ENCODE measurements at places on chromosomes 2 and 18.

DNA sequence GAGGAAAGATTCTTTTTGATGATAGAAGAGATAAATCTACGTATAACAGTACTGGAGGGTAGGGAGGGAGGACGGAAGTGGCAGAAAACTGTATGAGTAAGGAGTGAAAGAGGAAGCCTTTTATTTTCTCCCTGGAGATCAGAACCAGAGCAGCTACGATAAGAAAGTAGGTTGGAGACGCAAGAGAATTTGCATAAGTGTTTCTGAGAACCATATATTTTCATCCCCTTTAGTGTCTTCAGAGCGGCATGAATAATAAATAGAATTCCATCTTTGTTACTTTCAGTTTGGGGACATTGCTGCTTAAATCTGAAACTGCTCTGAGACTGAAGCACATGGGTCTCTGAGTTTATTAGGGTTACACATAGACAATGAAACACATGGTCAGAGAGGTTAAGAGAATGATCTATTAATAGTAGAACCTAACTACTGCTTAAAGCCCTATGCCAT is 230.2 kb upstream of the TNP1 start:
- no peak for DNase-seq

DNA sequence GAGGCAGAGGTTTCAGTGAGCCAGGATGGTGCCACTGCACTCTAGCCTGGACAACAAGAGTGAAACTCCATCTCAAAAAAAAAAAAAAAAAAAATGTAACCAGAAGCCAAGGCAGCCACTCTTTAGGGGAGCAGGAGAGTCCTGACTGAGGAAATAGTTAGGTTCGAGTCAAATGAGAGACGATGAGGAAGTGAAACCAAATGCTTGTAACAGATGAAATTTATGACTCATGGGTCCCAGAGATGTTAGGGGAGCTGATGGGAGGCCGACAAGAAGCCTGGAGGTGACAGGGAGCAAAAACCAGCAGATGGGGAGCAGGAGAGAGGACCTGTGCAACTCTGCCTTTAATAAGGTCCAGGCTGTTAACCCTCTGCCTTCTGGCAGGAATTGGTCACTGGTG is 756.1 kb upstream of the DDX18 start:
- DNase-seq = no peak

GRCh38 chr2:15023221-15023620 is 390.7 kb downstream of the LRATD1 start:
- no peak for DNase-seq

DNA sequence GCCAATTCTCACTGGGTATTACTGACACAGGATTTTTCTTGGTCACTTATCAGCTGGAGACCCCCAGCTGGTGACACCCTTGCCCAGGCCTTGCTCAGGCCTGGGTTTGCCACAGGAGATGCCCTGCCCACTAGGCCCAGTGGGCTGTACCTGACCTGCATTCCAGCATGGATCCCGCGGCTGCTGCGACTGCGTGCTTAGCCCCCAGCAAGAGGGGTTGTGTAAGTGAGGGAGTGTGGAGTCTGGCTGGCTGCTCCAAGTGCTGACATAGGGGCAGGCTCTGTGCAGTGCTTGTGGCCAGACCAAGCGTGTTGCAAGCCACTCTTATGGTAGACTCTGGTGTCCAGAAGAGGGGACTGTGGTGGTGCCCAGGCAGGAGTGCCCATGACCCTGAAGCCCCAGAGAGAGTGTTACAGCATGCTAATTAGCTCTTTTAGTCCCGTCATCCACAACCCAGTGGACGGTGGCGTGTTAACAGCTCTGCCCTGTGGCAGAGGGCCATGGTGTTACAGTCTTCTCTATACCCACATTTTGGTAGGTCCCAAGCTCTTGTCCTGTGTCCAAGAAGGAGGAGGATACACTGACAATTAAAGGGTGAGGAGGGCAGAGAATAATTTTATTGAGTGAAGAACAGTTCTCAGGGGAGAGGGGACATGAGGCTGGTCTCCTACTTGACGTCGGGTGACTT is 491.7 kb upstream of the MEIS1 start:
- DNase-seq = no peak

DNA sequence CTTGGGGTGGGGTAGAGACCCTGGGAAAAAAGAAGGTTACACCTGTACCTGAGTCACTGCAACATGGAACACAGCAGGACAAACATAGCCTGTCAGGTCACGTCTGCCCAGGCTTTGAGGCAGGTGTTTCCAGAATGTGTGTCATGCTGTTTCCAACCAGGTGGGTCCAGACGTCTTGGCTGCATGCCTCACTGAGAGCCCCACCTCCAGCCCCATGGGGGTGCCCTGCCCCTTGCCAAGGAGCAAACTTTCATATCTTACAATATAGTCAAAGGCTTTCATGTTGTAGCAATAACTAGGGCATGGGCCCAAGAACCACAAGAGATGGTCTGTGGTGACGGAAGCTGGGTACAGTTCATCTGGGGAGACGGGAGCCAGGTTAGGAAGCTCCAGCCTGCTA is 499.7 kb downstream of the BCL11A start:
- no peak for DNase-seq

DNA sequence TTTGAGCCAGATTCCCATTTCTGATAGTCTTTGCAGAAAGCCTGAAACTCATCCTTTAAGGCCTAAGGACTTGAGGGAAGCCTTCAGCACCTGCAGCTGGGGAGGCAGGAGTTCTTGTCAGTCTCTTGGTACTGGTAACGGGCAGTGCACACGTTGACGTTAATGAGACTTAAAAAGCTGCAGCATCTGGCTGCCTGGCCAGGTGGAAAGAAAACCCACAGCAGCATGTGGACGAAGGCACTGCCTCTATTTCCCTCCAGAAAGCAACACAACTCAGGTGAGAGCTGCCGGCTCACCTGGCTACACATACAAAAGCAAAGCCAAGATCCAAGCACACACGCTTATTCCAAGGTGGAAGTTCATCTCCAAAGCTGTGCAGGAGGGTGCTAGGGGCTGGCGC is 178.8 kb downstream of the ANAPC1 start:
- DNase-seq = no peak

- no peak for DNase-seq
Measured at GRCh38 chr2:10499275-10499907, 51.3 kb upstream of the ODC1 start.

DNA sequence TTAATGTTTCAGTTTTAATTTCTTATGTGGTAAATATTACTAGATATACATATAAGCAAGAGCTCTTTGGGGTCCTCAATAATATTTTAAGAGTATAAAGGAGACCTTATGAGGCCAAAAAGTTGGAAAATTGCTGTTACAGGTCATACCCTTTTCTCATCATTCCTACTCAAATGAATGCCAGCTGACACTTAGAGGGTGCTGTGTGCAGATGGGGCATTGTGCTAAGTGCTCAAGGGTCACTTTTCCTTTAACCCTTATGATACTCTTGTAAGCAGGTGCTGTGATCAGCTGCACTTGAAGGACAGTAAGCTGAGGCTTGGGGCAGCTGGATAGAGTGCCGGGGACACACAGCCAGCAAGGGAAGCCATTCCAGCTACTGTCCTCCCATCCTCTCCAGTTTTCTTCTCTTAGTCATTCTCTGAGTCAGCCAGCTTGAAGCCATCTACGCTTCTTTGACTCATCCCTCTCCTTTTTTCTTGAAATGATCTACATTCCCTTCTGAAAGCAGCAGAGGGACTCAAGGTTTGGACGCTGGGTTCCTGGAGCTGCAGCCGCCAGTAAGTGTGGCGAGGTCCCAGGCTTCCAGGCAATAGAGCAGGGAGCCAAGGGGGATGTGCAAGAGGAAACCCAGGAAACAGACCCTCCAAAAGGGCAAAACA is 42.0 kb upstream of the CREB1 start:
- DNase-seq = no peak

DNA sequence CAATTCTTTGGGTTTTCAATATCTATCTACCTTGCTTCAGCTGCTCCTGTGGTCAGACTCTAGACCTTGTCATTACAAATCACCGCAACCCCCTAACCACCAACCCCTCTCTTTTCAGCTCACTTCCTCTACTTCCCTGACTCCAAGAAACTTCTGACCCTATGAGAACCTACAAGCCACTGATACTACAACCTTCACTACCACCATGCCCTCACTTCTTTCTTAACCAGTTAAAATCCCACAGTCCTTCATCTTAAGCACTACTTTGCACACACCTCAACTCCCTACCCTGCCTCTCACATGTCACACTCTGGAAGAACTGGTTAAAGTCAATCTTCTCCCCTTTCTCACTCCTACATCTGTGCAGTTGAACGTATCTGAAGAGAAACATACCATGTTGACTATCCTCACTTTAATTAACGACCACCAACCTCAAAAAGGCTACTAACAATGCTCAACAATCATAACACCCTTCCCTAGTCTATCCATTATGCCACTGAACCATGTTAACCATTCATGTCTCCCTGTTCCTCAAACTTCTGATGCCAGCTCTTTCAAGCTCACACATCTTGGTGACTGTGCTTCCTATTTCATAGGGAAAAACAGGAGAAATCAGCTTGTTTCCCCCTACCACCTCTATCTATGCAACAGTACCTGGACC is 12.6 kb downstream of the EIF2AK3 start:
- no peak for DNase-seq

DNA sequence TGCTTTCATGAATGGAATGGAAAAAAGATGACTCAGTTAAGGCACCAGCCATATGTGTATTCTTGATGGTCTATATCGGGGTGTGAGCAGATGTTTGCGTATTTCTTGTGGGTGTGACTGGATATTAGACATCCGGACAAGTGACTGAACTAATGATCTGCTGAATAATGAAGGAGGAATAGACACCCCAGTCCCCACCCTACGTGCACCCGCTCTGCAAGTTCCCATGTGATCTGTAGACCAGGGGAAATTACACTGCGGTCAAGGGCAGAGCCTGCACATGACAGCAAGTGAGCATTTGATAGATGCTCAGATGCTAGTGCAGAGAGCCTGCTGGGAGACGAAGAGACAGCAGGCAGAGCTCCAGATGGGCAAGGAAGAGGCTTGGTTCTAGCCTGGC is 12.4 kb upstream of the PRLH start:
- DNase-seq = no peak

- DNase-seq = no peak
Measured at GRCh38 chr2:173962583-173963110, 2.5 kb downstream of the SP3 start.

DNA sequence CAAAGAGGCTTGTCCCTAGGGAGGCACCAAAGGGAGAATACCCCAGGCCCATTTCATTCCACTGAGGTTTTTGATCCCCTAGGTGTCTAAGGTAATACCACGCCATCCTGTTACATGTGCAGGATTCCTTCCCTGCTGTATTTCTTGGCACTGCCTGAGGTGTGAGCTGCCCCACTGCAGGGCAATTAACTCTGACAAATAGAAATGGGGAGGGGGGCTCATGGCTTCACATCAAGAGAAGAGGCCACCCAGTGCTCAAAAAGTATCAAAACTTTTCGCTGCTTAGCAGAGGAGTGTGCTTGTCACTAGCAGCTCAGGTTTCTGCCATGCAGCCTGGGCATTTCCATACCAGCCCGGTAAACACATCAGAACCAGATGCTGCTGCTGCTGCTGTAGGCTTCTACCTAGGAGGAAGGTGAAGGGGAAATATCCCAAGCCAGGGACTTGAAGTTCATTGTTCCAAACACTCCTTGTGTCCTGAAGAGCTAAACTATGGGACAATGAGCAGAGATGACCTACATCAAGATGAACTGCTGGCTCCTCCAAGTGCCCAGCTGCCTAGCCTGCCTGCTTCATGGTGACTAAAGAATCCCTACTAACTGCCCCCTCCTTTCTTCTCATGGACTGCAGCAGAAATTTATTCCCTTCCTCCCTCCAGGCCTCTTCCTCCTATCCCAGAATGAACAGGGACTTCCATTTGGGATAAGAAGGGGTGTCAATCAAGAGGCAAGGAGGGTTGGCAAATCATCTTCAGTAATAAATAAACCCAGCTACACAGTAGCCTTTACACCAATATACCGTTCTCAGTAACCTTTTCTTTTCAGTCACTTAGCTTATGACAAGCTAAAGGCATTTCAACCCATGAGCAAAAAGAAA is 16.4 kb downstream of the POU3F3 start:
- no peak for DNase-seq

DNA sequence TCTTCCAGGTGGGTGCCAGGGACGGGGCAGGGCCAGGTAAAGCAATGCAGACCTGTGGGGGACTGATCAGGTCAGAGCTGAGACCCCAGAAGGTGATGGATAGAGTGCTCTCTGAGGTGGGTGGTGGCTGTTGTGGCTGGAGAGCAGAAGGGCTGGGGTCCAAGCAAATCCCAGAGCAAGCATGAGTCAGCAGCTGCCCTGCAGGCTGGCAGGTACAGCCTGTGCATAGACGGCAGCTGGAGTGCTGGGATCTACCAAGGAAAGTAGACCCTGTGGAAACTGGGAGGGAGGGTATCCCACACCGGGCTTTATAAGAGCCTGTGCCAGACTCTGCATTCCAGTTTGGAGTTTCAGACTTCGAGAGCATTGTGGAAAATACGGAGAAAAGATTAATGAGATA is 663 bp downstream of the TRIM54 start:
- DNase-seq = no peak

- no peak for DNase-seq
Measured at GRCh38 chr2:86272111-86272510, 65.3 kb downstream of the REEP1 start.

- DNase-seq = peak; percentile 22
Measured at GRCh38 chr2:173750353-173750801, 214.8 kb downstream of the SP3 start.

DNA sequence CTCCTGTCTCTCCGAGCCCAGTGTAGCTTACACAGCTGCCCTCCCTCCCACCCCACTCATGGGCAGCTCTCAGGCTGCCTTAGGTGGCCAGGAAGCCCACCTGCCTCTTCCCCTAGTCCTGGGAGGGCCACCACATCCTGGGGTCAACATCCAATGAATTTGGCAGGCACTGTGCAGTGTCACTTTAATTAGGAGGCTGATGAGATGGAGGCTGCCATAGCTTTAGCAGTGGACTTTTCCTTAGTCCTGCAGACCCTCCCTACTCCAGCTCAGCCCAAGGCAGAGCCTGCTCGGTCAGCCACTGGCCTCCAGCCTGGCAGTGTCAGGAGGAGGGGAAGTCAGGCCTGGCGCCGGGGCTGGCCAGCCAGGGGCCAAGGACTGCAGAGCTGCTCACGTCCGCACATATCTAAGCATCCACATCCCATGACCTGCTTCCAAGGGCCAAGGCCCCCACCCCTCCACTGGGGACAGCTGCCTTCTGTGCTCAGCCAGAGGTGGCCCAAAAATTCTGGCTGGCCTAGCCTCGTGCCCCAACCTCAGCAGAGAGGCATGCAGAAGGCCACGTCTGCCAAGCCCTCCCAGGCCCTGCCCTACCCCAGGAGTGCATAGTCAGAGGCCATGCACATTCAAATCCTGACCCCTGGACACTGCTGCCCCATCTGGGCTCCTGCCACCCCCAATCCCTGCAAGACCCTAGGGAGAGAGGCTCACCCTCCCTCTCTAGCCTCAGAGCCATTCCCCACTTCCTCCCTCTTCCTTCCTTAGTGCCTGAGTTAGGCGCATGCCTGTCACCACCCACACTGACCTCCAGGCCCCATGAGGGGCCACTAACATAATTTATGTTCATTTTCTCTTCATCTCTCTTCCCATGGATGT is 33.1 kb downstream of the ADRA2B start:
- no peak for DNase-seq

- no peak for DNase-seq
Measured at GRCh38 chr2:101806701-101807100, 109.2 kb downstream of the MAP4K4 start.

All from endothelial cell (in vitro differentiated cells).